CD4-positive, CD25-positive, alpha-beta regulatory T cell (primary cell): ENCODE measurements at places on chromosomes 6 and 20. TPM values are rescaled to one million over a fixed set of nuclear protein-coding genes. Genes with fewer than 3 reads are reported as not detected.

The FOXQ1 gene
- total RNA-seq, result not detected

DNA sequence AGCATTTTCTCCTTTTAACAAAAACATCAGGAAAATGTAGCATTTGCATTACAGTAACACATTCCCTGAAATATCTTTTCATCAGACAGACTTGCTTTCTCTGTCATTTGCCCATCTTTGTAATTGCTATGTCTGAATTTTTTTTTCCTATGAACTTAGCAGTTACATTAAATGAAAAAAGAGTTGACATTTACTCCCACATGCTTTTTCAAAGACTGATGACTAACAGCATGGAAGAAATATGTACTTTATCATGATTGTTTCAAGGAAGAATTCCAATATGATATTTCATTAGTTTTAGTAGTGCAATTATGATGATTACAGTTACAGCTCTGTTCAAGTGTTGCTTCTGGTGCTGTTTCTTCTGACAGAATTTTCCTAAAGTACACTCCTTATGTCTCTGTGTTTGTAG is 864.5 kb upstream of the MAN1A1 start:
- no peaks in the 10 kb centered on the region for H3K27me3 ChIP-seq
- H3K4me1 ChIP-seq, result no peaks in the 10 kb centered on the region
- H3K36me3 ChIP-seq, result no peaks in the 10 kb centered on the region
- no peak overlapping the region for H3K4me3 ChIP-seq
- H3K27ac ChIP-seq, result no peak overlapping the region
- no peak for DNase-seq

The STMND1 gene
- not detected for total RNA-seq

DNA sequence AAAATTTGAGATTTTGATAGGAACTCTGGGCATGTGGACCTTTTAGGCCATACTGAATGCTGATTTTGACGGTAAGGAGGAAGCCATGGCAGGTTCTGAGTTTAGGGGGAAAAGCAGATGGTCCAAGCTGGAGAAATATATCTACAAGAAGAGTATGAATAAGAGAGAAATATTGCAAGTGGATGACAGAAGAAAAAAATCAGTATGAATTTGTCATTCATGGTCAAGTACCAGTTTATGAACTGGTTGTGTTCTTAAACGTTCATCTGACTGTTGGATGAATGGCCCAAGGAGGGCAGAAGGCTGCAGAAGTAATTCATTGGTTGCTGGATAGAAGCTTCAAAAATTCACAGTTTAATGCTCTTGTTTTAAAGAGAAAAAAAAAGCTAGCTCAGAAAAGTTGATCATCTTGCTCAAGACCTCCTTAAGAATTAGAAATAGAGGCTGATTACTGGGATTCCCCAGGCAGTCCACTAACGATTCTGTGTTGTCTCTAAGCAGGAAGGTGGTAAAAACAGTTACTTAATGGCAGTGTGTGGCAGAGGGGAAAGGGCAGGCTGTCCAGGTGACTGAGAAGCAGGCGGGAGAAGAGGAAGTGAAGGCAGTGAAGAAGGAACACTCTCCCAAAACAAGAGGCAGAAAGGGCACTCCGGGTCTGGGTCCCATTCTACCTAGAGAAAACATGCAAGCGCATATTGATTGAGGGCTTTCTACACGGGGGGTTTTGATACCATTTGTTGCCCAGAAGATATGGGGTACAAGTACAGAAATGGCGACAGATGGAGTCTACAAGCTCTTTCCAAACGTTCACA is 2.0 kb upstream of the DUSP22 start:
- no peak for DNase-seq
- H3K27me3 ChIP-seq, result no peaks in the 10 kb centered on the region
- H3K27ac ChIP-seq, result peak overlapping the region; percentile 88
- H3K36me3 ChIP-seq, result no peaks in the 10 kb centered on the region
